ENCODE measurements at places on chromosomes 16 and 17. TPM values are rescaled to one million over a fixed set of nuclear protein-coding genes. Genes with fewer than 3 reads are reported as not detected.
A peak's percentile ranks its signal among the peaks of the same experiment; 100 is the strongest.

DNA sequence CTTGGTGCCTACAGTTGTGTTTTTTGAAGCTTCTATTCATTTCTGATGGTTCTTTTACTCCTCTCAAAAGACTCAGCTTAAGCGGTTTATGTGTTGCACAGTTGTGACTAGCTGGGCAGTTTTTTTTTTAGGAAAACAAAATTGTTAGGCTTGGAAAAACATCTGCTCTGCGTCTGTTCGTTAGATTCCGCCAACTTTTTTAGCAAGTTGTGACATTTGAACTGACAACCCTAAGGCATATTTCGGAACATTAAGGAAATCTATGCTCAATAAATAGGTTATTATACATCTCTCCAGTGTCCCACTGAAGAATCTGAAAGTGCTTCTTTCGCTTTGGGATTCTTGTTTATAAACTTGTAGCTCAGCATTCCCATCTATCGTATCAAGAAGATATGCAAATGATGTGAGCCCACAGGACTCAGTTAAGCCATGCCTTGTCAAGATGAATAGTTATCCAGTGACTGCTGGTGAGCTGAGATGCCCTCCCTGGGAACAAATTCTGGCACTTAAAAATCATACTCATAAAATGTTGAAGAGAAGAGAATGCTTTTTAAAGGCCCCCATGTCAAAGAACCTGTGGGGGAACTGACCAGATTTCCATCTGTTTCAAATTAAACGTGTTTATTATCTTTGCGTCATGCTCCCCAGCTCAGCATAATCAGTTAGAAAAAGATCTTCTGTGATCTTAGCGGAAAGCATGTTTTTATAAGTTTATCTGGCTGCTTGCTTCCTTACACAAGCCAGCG, 109.0 kb upstream of the FAM20A start:
- peak; percentile 46 for DNase-seq

CALB2 gene
- 2.0 TPM for polyA plus RNA-seq

DNA sequence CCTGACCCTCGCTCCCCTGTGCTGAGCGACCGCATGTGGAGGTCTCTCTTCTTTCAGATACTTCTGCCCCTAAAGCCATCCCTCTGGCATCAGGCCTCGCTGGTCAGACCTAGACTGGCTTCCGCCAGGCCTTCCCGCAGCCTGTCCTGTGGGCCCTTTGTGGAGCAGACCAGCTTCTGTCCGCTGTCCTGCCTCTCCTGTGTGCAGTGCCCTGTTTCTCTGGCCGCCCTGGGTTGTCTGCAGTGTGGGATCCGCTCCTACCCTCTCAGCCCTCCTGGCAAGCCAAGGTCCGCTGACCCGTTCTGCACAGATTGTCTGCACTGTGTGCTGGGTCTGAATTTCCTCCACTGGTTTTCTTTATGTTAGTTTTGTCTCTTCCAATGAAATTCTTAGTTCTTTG, 21.5 kb upstream of the MC1R start:
- DNase-seq = no peak

PLCD3 gene
- polyA plus RNA-seq = 26.1 TPM

OR2C1 gene
- 0.33 TPM for polyA plus RNA-seq

GRCh38 chr16:77033516-77033915, 157.5 kb upstream of the MON1B start:
- no peak for DNase-seq

- DNase-seq = no peak
Measured at GRCh38 chr17:58268326-58268725, 12.4 kb downstream of the MPO start.

CDRT15 gene
- polyA plus RNA-seq = not detected

DNA sequence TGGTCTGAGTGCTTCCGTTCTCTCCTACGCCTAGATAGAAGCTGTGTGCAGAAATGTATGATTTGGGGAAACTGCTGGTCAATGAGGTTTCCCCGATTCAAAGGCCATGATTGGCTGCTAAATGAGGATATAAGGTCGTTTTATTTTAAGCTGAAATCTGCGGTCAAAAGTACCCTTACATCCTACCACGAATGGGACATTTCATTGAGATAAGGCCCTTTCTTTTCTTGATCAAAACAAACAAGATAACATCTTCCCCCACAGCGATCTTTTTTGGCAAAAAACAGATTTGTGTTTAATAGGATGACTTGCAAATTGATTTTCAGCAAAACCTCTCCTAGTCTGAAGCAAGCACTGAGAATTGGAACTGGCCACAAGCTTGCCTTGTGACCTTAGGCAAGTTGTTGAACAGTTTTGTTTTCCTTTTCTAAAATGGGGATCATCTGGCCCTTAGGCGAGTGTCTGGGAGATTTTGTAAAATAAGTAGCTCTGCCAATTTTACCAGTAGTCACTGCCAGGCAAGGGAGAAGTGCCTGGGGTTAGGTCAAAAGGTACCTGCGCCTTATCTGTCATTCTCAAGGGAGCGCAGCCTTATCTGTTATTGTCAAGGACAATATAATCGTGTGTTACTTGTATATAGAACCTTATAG, 635 bp downstream of the SCPEP1 start:
- DNase-seq = no peak

UTP4 gene
- 35.2 TPM for polyA plus RNA-seq

EFCAB5 gene
- polyA plus RNA-seq = 1.5 TPM

DNA sequence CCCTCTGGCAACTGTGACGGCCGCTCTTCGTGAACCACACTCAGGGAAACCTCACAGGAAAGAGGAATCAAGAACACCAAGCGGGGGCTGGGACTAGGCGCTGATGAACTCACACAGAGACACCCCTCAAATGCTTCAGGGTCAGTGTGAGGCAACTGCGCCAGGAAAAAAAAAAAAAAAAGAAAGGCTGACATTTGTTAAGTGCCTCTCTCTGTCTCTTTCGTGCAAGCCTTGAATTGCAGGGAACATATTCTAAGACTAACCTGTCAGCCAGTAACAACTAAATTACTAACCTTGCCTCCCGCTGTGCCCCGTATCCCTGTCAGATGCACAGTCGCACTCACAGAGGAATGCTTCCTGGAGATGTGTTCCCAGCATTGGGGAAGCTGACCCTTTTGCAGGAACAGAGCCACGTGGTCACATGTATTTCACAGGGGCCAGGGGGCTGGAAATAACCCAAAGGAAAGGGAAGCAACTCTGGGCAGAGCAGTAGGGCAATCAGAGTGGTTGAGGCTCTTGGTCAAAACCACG, 247.8 kb downstream of the XYLT1 start:
- DNase-seq = peak; percentile 7

DNA sequence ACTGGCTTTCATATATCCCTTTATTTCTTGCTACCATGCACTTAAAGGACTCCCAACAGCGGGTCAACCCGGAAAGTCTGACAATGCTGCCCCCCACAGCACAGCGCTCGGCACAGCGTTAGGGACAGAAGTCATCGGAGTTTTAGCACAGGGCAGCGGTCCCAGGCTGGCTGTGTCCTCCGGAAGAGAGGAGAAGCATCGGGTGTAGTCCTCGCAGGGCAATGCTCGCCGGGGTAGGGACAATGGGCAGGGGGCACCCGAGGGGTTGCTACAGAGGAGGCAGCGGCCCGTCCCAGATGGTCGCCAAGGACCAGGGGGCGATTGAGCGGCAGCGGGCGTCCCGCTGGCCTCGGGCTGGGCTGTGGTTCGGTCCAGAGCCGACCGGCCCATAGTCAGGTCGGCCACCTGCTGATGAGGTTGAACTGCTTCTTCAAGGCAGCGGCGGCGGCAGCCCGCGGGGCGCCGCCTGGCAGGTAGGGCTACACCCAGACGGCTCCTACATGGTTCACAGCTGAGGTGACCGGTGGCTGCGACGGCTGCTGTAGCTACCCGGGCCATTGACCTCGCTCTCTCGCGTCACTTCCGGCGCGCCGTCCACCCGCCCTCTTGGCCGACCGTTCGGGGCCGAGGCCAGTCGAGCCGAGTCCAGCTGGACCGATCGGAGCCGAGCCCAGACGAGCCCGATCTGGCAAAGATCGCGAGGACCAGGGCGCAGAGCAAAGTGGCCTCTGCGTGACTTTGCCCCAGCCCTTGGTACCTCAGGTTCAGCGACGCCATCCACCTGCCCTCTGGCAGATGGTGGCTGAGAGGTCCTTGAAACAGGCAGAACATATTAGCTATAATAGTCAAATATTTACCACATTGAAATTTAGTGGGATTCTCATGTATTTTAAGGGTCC, 4.7 kb upstream of the LCMT1 start:
- DNase-seq = peak; percentile 93

- DNase-seq = no peak
Measured at GRCh38 chr16:47599512-47599911, 138.4 kb downstream of the PHKB start.

GRCh38 chr17:2362416-2362815, 25.1 kb downstream of the SGSM2 start:
- DNase-seq = no peak

- DNase-seq = no peak
Measured at GRCh38 chr17:69066482-69066881, 5.8 kb upstream of the ABCA9 start.

- DNase-seq = no peak
Measured at GRCh38 chr16:84595052-84595481, 22.8 kb downstream of the COTL1 start.

DNA sequence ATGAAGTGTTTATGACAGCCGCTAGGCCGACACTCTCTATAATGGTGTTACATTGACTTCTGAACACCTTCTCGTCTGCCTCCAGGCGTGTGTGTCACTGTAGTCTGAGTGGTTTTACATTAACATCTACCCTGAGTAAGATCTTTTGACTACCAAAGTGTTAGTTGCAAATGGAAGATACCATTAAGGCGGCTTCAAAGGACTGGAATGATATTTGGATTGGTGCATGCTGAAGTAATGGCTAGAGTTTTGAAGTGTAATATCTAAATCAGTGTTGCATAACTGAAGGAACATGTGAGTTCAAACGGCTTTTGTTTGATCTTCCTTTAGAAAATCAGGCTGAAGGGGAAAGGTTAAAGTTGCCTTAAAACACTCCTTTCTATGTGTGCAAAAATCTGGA, 52.2 kb downstream of the BCAS3 start:
- no peak for DNase-seq

- peak; percentile 84 for DNase-seq
Measured at GRCh38 chr16:56915336-56916119, 16.4 kb upstream of the HERPUD1 start.

GRCh38 chr17:56656701-56657327, 63.3 kb downstream of the NOG start:
- DNase-seq = no peak

TMEM100 gene
- 7.6 TPM for polyA plus RNA-seq
